HEK293T (cell line): ENCODE measurements at places on chromosomes 12 and 14.

- no peak for DNase-seq
Observed at GRCh38 chr14:106681568-106681967, 1155.2 kb downstream of the TMEM121 start.

DNA sequence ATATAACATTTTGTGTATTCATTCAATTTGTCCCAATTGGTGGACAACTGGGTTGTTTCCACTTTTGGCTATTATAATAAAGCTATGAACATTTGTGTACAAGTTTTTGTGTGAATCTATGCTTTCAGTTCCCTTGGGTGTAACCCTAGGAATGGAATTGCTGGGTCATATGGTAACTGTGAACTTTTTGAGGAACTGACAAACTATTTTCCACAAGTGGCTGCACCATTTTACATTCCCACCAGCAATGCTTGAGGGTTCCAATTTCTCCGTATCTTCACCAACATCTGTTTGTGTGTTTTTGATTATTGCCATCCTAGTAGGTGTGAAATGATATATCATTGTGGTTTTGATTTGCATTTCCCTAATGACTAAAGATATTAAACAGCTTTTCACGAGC lies 13.0 kb downstream of the LPCAT3 start:
- DNase-seq: no peak

DNA sequence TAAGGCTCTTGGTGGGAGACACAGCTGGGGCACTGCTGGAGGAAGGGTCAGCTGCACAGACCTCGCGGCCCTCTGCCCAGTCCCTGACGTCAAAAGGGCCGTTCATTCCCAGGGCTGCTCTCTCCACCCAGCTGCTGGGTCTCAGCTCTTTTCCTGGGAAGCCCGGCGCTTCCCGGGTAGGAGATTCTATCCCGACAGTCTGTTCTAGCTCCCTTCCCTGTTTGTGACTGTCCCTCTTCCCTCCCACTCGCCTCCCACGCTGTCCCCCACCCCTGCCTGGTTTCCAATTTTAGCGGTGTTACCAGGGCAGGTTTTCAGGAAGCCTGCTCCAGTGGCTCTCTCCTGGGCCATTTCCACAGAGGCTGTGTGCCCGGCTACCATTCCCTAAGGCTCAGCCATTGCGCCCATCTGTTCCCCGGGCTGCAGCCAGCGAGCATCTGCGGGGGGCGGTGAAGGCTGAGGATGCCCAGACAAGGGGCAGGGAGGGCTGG lies 186.6 kb downstream of the CACNA1C start:
- DNase-seq: no peak

GRCh38 chr14:66972469-66972868 lies 216.8 kb upstream of the GARIN2 start:
- no peak for DNase-seq

DNA sequence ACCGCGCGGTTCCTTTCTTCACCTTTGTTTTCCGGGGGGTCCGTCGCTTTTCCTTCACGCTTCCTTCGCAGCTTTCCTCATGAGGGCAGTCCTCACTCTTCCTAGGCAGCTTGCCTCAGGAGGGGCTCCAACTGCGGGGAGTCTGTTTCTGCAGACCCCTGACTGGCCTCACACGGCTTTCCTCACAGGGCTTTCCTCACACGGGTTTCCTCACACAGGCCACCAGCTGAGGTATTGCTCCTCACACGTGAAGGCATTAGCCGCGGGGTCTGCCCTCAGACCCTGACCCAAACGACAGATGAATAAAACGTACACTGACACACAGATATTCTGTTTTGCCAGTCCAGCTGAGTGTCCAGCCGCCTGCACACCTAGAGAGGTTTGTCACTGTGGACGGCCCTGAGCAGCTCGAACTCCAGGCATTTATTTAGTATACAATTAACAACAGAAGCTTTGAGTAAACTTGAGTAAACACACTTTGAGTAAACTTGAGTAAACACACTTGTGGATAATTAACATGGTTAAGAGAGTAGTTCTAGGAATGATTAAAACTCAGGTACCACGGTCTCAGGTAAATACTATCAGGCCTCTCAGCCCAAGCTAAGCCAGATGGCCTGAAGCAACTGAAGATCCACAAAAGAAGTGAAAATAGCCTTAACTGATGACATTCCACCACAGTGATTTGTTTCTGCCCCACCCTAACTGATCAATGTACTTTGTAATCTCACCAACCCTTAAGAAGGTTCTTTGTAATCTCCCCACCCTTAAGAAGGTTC lies 16.1 kb upstream of the LYZ start:
- no peak for DNase-seq

- DNase-seq: peak; percentile 5
Observed at GRCh38 chr14:44352201-44352600, 154.9 kb downstream of the FSCB start.

DNA sequence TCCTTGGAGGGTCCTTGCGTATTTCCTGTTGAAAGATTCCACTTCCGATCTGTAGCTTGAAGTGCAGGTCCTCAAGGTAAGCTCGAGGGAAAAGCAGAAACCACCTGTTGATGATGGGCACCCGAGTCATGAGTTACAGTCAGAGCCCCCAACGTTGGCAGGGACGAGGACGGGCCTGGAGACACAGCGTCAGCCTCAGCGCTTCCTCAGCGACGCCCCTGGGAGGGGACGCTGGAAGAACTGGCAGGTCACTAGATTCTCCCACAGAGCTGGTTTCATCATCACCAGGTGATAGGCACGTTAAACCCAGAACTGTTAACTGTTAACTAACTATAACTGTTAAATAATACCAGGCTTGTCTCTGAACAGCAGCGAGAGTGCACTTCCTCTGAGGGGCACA lies 101.8 kb downstream of the TNFAIP2 start:
- DNase-seq: no peak

DNA sequence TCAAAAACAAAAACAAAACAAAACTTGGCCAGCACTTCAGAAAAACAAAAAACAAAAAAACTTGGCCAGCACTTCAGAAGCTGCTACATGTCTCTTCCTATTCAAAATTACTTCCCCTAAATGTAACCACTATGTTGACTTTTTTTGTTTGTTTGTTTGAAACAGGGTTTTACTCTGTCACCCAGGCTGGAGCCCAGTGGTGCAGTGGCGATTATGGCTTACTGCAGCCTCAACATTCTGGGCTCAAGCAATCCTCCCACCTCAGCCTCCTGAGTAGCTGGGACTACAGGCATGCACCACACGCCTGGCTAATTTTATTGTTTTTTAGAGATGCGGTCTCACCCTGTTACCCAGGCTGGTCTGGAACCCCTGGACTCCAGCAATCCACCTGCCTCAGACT lies 38.0 kb upstream of the PPP4R3A start:
- DNase-seq: no peak

DNA sequence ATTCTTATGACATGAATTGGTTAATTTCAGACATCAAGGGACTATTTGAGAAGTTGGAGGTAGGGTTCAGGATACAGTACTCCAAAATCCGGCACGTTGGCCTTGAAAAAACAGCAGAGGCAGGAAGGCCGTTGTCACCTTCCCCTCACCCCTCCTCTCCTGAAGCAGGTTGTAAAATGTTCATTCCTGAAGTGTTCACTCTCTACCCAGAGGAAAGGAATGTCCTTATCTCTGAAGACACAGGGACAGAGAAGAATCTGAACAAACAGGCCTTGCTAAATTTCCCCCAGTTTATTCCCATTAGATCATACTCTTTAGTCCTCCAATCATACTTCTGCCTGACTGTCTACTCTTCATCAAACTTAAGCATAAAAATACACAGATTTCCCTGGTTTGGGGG lies 313.6 kb downstream of the ZFP36L1 start:
- DNase-seq: no peak

- DNase-seq: no peak
Observed at GRCh38 chr14:50109342-50109741, 7.0 kb downstream of the VCPKMT start.

GRCh38 chr12:108675792-108676191 lies 42.1 kb upstream of the SELPLG start:
- no peak for DNase-seq

DNA sequence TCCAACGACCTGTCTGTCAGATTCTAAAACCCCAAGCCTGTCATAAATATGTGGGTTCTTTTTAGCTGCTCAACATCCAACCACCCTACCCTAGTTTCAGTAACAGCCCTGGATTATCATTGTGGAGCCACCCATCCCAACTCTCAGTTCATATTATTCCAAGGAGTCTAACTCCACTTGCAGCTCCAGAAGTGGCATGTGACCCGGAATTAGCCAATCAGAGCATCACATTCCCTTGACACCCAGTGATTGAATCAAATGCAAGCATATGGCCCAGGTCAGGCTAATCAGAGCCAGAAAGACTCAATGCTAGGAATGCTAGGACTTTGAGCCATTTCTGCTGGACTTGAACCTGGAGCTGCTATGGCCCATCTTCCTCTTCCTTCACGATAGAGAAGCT lies 17.1 kb upstream of the HSP90B1 start:
- DNase-seq: no peak

DNA sequence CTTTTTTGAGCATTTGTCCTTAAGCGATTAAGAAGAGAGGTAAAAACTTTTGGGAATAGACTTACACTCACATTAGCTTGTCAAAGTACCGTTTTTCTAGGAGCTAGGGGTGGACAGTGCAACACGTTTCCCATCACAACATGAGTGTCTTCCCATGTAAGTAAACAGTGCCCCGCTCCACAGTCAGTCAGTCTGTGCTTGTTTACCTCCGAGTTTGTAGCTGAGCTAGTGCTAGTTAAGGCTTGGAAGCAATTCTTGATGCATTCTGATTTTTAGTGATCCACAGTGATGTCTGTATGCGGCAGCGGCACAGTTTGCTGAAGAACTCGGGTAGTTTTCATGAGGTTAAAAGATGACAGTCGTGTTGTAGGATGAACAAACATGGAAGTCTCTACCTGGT lies 941 bp downstream of the ZDHHC17 start:
- DNase-seq: no peak

DNA sequence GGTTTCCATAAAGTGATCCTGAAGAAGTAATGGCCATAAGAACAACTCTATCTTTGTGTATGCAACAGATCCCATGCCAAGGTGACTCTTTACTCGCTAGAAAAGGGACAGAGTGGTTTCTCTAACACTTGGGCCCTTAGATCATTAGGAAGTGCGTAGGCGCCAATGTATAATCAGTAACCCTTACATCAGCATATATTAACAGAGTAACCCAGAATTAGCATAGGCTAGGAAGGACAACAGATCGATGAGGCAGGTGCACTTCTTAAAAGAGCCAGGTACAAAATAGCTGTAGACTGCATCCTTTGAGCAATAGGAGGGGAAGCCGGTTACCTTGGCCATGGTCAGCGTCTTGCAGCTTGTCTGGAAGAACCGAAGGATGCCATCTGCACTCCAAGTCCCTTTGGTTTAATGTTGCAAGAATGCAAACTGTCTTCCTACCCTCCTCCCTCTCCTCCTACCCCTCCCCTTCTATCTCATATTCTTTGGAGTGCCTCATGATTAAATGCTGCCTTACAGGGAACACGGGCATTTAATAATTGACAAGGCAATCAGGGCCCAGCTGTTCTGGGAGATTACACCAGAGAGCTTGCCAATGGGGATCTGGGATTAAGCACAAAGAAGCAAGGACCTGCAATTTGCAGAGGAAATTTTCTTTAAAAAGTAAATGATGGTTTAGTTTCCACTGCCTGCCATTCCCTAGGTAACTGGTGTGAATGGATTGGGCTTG lies 8.0 kb downstream of the GSG1 start:
- no peak for DNase-seq

DNA sequence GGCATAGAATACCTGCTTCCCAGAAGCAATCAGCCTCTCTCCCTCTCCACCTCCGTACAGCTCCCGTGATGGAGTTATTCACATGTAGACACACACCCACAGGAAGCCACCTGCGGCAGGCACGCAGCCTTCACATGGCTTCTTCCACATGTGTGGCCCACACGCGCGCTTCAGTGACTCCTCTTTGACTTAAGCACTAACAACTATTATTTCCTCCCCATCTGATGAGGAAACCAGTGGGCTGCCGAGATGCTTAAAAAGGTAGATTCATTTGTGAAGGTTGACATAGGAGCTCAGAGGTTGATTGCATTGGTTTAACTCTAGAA lies 69.3 kb downstream of the PRMT8 start:
- DNase-seq: no peak

GRCh38 chr12:15719230-15719629 lies 70.0 kb downstream of the EPS8 start:
- DNase-seq: no peak

- DNase-seq: no peak
Observed at GRCh38 chr14:105709281-105710118, 183.1 kb downstream of the TMEM121 start.

GRCh38 chr12:120719496-120720233 lies 6.0 kb upstream of the ACADS start:
- no peak for DNase-seq
